ENCODE measurements at places on chromosomes 1 and 21. TPM values are rescaled to one million over a fixed set of nuclear protein-coding genes. Genes with fewer than 3 reads are reported as not detected.

The VAMP3 gene
- total RNA-seq: 75.9 TPM

The ZRANB2 gene
- 58.5 TPM for total RNA-seq

DNA sequence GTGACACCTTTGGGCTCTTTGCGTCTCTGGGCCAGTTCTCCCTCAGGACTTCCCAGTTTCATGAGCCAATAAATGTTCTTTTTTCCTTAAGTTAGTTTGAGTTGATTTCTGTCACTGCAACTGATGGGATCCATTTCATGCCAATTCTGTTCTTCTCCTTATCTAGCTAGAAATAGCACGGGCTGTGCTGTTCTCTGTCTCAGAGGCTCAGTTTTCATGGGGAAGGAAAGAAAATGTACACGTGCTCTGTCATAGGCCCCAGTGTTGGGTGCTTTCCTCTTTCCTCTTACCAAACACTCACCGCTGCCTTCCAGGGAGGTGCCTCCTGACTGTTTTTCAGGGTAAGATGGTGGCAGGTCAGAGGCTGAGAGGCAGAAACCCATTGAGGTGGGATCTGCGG is 43.2 kb upstream of the ACTL8 start:
- no peaks in the 10 kb centered on the region for H3K36me3 ChIP-seq
- H3K27me3 ChIP-seq: peaks cover 10% of the 10 kb centered on the region
- H3K27ac ChIP-seq: no peak overlapping the region

The GUCA2B gene
- total RNA-seq: not detected

DNA sequence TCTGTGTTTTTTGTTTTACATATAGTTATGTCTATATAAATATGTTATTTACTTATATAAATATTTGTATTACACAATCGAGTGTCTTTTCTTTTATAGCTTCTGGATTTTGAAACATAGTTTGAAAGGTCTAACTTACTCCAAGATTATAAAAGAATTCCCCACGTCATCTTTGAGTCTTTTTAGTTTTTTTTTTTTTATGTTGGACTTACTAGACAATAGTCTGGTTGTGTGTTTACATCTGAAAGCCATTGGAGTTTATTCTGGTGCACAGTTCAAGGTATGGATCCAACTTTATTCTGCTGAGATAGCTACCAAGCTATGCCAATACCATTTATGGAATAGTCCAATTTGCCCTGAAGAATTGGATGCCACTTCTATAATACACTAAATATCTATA is 26.1 kb upstream of the RCAN3 start:
- no peak overlapping the region for H3K4me3 ChIP-seq
- H3K27me3 ChIP-seq: no peaks in the 10 kb centered on the region
- DNase-seq: no peak
- H3K4me1 ChIP-seq: no peaks in the 10 kb centered on the region
- no peak overlapping the region for H3K27ac ChIP-seq

DNA sequence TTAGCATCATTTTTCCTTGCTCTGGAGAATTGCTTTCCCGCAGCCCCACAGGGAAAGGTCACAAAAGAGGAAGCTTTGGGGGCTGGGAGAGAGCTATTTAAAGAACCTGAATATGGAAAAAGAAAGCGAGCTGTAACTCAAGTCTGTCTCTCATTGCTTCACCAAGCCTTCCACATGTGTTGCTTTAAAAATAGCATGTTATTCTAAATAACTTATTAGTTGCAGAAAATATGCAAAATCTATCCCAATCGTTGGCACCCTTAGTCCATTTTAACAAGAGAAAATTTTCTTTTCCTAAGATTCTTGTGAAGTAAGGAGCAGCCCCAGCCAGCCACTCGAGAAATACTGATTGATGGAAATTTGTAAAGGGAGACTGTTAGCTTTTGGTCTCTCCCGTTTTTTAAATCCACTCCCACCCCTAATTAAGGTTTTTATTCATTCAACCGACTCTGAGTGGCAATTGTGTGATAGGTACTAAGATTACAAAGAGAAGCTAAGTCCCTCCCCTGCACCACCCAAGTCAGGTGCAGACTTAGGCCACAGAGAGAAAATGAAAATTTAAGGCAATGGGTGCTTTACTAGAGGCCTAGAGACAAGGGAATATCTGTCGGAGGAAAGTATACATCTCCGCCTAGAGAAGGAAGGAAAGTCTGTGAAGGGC is 802 bp downstream of the CYP4X1 start:
- H3K36me3 ChIP-seq: no peaks in the 10 kb centered on the region
- H3K27me3 ChIP-seq: peaks cover 37% of the 10 kb centered on the region
- H3K4me1 ChIP-seq: peaks cover 52% of the 10 kb centered on the region
- DNase-seq: no peak
- H3K27ac ChIP-seq: peak overlapping the region; percentile 89

The HSPB7 gene
- 4,061 TPM for total RNA-seq

DNA sequence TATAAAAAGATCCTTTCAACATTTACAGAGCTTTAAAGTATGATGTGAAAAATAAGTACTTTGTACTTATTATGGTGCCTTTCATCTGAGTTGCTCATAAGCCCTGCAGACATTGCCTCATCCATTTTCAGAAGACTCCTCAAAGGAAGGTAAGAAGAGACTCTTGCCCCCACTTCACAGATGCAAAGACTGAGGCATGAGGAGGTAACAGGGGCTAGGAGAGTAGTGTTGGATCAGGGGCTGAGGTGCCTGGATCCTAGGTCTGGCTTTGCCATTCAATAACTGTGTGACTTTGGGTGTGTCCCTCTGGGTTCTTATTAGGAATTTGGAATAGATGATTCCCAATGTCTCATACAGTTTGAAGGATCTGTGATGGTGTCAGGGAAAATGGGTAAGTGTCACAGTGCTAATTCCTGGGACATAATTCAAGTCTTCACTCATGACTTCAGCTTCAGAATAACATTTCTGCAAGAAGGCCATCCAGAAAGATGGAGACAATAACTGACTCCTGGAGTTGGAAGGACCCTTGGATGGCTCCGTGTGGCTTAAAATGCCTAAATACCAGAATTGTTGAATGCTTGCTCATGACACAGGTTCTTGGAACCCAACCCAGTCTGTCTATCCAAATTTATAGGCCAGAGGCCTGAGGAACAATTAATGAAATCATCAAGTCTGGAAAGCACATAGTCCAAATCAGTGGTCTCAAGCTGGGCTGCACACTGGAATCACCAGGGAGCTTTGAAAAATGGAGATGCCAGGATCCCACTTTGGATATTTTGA is 93.1 kb upstream of the RUNX1 start:
- no peaks in the 10 kb centered on the region for H3K4me1 ChIP-seq
- DNase-seq: no peak
- H3K27ac ChIP-seq: no peak overlapping the region
- H3K36me3 ChIP-seq: no peaks in the 10 kb centered on the region
- peaks cover 43% of the 10 kb centered on the region for H3K27me3 ChIP-seq
- H3K4me3 ChIP-seq: no peak overlapping the region

The CSRP1 gene
- total RNA-seq: 41.0 TPM

DNA sequence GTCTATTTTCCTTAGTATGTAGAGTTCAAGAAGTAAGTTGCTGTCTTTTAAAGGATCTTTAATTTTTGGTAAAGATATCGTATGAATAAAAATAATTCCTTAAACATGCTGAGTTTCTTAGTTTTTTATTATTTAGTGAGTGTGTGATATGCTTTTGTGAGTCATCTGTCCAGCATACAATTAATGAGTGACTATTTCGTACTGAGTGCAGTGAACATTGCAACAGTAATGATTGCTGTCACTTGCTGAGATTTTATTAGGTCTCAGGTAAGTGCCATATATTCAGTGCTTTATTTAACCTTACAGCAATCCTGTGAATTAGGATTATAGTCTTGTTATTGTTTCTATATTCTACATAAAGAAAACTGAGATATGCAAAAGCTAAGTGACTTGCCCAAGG is 22.6 kb downstream of the MIGA1 start:
- DNase-seq: no peak
- no peaks in the 10 kb centered on the region for H3K27me3 ChIP-seq
- H3K4me1 ChIP-seq: peaks cover 8% of the 10 kb centered on the region
- H3K27ac ChIP-seq: no peak overlapping the region
- H3K4me3 ChIP-seq: no peak overlapping the region
- H3K36me3 ChIP-seq: peaks cover 49% of the 10 kb centered on the region

DNA sequence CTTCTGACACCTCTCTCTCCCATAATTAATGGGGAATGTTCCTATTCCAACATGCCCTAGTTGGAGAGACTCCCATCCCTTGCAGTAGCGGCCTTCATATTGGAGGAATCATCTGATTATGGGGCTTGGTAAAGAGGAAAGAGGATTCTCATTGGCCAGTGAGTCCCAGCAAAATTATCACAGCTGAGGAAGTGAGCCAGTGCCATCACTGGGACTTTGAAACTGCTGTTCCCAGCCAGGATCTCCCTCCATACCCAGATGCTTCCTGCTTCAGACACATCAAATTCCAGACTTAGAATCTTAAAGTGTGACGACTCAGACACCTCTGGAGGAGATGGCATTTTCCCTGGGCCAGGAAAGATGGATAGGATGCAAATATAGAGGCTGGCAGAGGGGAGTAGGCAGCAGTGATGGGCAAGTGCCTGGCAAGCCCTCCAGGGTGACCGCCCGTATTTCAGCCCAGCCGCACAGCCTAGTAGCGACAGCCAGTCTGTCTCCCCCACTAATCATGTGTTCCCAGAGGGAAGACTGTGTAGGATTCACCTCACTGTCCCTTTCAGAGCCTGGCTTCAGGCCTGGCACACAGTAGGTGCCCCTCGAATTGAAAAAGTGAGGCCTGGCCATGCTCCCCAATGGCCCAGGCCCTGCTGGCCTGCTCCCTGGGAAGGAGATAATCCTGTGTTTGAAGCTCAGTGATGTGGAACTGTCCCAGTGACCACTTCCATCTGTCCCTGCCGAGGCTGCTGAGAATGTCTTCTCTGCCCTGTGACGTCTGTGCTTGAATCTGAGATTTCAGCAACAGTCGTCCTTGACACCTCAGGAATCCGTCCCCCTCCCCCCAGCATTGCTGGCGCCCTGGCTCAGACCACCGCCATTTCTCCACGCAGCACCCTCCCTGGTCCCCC is 41.2 kb upstream of the MAGOH start:
- no peak for DNase-seq
- H3K4me1 ChIP-seq: peaks cover 3% of the 10 kb centered on the region
- H3K27me3 ChIP-seq: peaks cover 5% of the 10 kb centered on the region
- no peaks in the 10 kb centered on the region for H3K36me3 ChIP-seq
- H3K4me3 ChIP-seq: no peak overlapping the region
- no peak overlapping the region for H3K27ac ChIP-seq

DNA sequence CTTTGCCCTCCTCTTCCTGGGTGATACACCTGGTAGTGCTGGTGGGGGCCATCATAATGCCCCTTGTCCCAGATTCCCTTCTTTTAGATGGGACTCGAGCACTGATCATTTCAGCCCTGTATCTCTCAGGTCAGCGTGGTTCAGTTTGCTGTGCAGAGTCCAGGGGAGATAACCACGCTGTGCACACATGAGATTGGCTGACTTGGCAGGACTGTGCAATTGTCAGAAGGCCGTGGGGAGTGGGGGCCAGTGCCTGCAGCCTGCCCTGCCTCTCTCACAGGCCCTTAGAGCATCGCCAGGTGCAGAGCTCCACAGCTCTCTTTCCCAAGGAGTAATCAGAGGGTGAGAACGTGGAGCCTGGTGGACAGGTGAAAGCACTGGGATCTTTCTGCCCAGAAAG is 15.2 kb downstream of the EPHX1 start:
- no peak for DNase-seq
- no peaks in the 10 kb centered on the region for H3K27me3 ChIP-seq
- H3K4me3 ChIP-seq: peak overlapping the region; percentile 23
- H3K4me1 ChIP-seq: peaks cover 68% of the 10 kb centered on the region
- peaks cover 29% of the 10 kb centered on the region for H3K36me3 ChIP-seq

The AHDC1 gene
- total RNA-seq: 40.1 TPM

DNA sequence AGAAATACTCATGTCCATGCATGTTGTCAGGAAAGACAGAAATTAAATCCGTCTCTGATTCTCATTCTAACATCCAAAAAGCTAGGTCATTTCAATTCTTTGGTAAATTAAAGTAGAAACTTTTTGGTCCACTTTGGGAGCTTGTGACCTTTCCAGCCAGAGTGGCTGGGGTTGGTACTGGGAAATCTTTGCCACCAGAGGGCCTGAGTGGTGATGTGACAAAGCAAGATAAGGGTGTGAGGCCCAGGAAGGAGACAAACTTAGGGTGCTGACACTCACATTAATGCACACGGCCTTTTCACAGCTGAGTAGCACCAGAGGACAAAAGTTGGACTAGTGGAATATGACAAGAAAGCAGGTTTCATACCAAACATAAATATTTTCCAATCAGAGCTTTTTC is 144.3 kb downstream of the DNM3 start:
- DNase-seq: no peak
- peaks cover 11% of the 10 kb centered on the region for H3K4me1 ChIP-seq
- peaks cover 5% of the 10 kb centered on the region for H3K36me3 ChIP-seq
- H3K4me3 ChIP-seq: no peak overlapping the region
- no peak overlapping the region for H3K27ac ChIP-seq

The HLX gene
- 3.5 TPM for total RNA-seq

DNA sequence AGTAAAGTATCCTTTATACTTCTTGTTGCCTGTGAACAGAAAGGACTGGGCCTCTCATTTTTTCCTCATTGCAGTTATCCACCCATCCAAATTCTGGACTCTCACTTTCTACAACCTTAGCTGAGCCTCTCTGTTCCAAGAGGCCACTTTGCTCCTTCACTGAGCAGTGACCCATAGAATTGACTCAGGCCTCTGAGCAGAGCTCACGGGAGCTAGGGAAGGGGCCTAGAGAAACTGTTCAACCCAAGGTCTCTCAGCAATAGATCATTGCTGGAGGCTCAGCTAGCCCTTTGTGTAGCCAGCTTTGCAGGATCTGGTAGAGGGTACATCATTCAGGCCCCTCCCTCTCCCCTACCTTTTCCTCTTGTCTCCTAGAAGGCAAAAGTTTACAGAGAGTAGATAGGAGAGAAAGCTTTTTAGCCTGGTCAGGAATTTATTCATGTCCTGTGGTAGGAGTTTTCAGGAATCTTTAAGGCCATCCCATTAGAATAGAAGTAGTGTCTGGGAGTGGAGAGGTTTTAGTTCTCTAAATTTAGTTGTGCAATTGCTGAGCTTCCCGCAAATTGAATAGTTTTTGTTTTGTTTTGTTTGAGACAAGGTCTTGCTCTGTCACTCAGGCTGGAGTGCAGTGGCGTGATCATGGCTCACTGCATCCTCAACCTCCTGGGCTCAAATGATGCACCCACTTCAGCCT is 6.7 kb downstream of the INTS3 start:
- peaks cover 44% of the 10 kb centered on the region for H3K4me1 ChIP-seq
- H3K27ac ChIP-seq: peak overlapping the region; percentile 40
- no peak for DNase-seq
- H3K27me3 ChIP-seq: no peaks in the 10 kb centered on the region

GRCh38 chr1:108852221-108852975 is 4.5 kb downstream of the AKNAD1 start:
- DNase-seq: no peak
- H3K27me3 ChIP-seq: no peaks in the 10 kb centered on the region
- H3K4me1 ChIP-seq: no peaks in the 10 kb centered on the region
- no peaks in the 10 kb centered on the region for H3K36me3 ChIP-seq
- peak overlapping the region; percentile 11 for H3K27ac ChIP-seq
- H3K4me3 ChIP-seq: peak overlapping the region; percentile 14

DNA sequence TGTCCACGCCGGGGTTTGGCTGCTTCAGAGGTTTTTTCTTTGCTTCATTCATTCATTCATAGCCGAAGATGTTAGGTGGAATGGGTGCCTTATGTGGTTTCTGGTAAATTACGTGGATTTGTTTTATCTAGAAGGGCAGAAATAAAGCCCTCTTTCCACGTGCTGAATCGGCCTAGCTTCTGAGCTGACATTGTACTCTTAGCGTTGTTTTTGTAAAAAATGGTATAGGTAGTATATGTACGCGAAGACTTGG is 1.5 kb downstream of the GALNT2 start:
- H3K4me1 ChIP-seq: peaks cover 59% of the 10 kb centered on the region
- peak overlapping the region; percentile 95 for H3K4me3 ChIP-seq
- no peaks in the 10 kb centered on the region for H3K27me3 ChIP-seq
- peak overlapping the region; percentile 93 for H3K27ac ChIP-seq
